ENCODE measurements at places on chromosomes 11 and 22. TPM values are rescaled to one million over a fixed set of nuclear protein-coding genes. Genes with fewer than 3 reads are reported as not detected.

DNA sequence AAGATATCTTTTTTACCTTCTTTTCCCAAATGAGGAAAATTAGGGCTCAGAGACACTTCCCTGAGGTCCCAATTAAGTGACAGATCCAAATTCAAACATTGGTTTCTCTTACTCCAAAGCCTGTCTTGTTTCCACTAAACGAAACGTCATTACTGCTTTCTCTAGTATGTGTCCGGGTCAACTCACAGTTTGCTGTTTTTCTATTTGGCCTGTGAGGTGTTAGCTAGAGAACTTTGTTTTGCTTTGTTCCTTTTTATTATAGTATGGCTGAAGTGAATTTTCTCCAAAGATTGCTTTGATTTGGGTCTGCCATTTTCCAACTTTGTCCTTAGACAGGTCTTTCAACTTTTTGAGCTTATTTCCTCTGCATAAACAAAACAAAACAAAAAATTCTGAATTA lies 179.6 kb downstream of the UVRAG start:
- no peaks in the 10 kb centered on the region for H3K4me1 ChIP-seq
- no peak for DNase-seq
- no peaks in the 10 kb centered on the region for H3K36me3 ChIP-seq
- no peaks in the 10 kb centered on the region for H3K27me3 ChIP-seq
- no peak overlapping the region for H3K27ac ChIP-seq
- no peak overlapping the region for H3K4me3 ChIP-seq

DNA sequence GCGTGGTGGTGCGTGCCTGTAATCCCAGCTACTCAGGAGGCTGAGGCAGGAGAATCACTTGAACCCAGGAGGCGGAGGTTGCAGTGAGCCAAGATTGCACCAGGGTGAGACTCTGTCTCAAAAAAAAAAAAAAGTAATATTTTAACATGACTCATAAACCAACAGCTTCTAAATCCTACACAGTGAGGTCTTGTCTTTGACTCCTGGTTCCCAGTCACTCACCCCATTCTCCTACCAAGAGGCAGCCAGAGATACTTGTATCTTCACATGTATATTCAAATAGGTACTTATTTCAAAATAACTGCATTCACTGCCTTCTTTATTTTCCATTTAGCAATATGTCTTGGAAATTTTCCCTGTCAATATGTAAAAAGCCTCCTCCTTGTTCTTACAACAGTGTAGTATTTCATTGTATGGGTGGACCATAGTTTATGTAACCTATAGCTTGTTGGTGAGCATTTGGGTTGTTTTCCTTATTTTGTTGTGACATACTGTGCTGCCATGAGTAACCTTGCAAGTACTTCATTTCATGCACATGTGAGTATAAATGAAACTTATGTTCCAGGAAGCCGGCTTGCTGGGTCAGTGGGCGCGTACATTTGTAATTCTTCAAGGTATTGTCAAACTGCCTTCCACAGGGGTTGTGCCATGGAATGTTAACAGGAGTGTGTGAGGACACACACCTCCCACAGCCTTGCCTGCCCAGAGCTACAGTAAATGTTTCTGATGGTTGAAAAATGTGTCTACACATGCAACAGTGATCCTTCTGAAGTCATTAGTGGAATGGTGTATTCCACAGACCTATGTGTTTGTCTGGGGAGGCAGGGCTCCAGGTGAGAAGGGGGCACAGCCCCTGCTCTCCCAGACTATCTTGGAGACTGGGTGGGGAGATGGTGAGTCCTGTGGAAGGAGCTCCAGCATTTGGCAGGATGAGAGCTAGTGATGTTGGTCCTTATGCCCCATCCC lies 47.9 kb downstream of the OSBP2 start:
- no peaks in the 10 kb centered on the region for H3K27me3 ChIP-seq
- H3K4me1 ChIP-seq = no peaks in the 10 kb centered on the region
- H3K36me3 ChIP-seq = no peaks in the 10 kb centered on the region
- H3K4me3 ChIP-seq = no peak overlapping the region

DNA sequence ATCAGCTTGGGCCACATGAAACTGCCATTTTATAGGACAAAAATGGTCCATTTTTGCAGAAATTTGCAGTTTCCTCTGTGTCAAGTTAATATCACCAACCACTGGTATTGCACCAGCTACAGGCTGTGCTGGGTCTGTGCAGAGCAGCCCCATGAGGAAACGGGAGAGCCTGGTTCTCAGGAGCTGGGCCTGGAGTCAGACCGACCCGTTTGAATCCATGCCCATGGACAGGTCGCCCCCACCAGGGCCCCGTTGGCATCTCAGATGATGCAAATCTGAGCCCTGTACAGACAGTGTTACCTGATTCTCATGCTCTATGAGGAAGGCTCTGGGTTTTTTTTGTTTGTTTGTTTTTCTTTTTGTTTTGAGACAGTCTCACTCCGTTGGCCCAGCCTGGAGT lies 9.8 kb upstream of the SEC14L6 start:
- no peaks in the 10 kb centered on the region for H3K27me3 ChIP-seq
- no peak overlapping the region for H3K4me3 ChIP-seq
- no peak for DNase-seq
- H3K4me1 ChIP-seq = peaks cover 7% of the 10 kb centered on the region
- no peaks in the 10 kb centered on the region for H3K36me3 ChIP-seq

Gene EIF3M
- 369 TPM for total RNA-seq

Data from testis (tissue), 5 donors.